ENCODE measurements at places on chromosomes 7 and 10.

GRCh38 chr10:46035923-46036849, 5.8 kb upstream of the NCOA4 start:
- no peak for DNase-seq

DNA sequence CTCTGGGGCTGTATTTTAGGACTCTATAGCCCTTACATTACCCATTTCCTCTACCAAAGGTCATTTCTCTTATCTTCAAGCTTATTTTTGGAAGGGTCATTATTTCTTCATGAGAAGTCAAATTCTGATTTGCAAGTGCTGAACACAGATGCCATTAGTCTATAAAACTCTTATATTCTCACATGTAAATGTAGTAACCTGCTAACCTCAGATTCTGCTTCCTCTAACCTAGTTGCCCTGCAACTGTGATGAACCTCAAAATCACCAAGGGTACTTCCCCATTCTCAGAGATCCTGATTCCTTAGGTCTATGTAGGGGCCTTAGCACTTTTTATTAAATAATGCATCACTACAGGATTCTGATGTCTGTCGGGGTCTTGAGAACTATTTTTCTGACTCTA, 6.3 kb downstream of the FAS start:
- no peak for DNase-seq

DNA sequence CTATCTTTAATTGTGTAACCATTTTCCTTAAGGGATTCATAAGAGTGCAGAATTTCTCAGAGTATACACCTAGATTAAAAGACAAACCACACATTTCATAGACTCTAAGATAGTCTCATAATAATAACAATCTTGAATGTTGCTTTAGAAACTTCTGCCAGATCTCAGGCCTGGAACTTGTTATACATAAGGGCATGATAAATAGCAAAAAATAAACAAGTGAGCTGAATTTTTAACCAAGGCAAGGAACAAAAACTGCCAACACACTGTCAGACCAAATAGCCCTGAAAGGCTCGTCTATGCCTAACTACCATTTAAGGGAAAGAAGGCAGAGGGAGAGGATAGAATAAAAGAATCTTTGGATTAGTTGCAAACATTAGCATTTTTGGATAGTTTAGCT, 65.8 kb upstream of the SEMA3C start:
- DNase-seq = no peak

GRCh38 chr7:106281585-106282318, 3.0 kb downstream of the NAMPT start:
- no peak for DNase-seq

DNA sequence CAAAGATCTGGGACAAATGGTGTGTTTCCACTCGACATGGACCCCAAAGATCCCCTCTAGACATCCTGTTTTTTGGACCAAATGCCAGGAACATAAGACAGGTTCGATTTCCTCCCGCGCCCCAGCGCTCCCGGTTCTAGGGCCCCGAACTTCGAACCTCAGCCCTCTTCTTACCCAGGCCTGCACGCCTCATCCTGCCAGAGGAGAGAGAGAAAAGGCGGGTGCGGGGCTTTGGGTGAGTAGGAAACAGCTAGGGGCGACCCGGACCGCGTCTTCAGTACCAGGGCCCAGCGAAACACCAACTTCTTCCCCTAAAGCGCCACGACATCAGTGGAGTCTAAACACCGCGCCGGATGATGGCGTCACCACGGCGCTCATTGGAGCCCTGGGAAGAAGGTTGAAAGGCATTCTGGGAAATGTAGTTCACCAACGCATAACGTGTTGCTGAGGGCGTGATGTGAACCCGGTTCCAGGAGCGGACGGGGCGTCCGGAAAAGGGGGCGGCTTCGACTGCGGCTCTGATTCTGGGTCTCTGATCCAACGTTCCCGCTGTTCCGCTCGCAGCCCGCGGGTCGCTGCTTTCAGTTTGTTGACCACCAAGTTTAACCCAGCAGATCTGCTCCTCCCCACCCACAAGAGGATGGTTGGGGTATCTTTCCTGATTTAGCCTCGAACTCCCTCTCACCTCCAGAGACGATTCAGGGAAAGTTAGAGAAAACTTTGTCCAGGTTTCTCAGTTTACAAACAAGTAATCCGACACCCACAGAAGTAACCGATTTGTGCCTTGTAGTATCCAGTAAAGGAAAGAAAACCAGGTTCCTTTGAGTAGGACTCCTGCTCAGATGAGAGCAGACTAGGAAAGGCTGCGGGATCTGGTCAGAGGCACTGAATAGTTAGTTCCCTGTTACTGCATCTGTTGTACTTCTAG, at the start of gene BET1:
TSS of gene BET1 (minus strand) at position 332 of the 928 bp plus-strand sequence. CDS start at position 193, 139 bp downstream.
- peak; percentile 92 for DNase-seq

DNA sequence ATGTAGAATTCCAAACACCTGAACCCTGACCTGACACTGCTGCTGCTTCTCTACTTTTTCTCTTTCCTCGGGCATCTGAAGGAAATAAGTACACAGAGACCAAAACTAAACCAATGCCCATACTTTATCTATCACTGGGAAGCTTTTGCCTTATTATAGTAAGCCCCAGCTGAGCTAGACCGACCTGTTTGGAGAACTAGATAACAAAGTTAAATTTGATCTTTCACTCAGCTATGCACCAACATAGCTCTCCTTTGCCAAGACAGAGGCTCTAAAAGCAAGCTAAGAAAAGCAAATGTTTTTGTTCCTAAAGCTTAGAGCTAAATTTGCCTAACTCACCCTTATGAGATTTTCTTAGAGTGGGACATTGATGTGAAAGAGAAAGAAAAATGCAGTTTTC, 39.1 kb downstream of the NHLRC2 start:
- DNase-seq = no peak

GRCh38 chr7:139588632-139589031, 65.1 kb downstream of the CLEC2L start:
- no peak for DNase-seq

- no peak for DNase-seq
These were observed 165.9 kb upstream of the PLXNA4 start for GRCh38 chr7:132742189-132742612.

DNA sequence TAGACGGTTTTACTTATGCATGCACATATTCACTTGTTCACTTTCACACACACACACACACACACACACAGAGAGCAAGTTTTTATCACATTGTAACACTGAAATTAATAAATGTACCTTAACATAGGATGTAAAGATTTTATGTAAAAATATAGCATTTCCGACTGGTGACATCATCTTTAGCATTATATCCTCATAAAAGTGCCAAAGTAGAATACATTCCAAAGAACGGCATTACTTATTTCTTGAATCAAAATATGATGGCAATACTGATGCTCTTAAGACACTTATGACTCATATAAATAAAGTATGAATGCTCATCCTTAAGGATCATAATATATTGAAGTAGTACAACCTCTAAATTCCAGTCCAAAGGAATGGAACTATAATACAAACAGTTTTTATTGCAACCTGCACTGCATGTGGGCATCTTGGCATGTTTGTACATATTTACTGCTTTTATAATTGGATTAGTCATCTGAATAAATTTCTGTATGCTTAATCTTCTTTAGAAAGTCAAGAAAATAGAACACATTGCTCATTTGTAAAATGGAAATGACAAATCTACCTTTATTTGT, 290.0 kb upstream of the SEMA3A start:
- no peak for DNase-seq

DNA sequence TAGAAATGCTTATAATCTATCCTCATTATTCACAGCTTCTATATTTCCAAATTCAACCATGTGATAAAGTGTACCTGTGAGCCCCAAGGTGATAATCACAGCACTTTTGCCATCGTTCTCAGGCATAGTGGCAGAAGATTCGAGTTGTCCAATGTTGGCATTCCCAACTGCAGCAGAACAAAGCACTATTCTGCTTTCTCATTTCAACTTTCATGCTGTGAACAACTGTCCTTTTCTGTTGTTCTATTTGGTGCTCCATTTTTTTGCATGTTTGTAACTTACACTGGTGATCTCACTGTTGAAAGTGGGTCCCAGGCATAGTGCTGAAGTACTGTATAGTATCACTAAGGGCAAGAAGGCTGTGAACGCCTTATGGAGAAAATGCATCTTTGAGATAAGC, 438.2 kb downstream of the PAXIP1 start:
- no peak for DNase-seq

GRCh38 chr10:66176772-66177171, 749.1 kb upstream of the LRRTM3 start:
- DNase-seq = no peak

GRCh38 chr10:100008142-100008522, 1.6 kb downstream of the DNMBP start:
- no peak for DNase-seq

DNA sequence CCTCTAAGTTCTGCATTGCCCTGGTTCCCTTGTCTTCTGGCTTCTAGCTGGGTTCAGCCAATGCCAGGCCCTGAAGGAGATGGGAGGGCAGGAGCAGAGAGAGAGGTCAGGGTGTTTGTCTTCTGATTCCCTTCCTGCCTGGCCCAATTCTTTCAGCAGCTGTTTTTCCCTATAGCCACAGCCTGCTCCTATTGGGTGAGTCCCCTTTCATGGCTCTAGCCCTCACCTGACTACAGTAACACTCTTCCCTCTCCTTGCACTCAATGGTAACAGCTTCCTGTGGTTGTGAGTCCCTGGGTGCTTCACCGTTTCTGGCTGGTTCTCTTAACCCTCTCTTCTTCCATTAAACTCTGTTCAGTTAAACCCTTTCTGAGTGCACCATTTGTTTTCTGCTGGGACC, 17.1 kb downstream of the NPFFR1 start:
- DNase-seq = no peak

GRCh38 chr7:44713680-44714335, 34.8 kb upstream of the ZMIZ2 start:
- DNase-seq = no peak

- DNase-seq = no peak
These were observed 39.8 kb downstream of the WBP1L start for GRCh38 chr10:102783568-102783967.

- DNase-seq = no peak
These were observed 28.1 kb upstream of the HYAL4 start for GRCh38 chr7:123816916-123817315.

DNA sequence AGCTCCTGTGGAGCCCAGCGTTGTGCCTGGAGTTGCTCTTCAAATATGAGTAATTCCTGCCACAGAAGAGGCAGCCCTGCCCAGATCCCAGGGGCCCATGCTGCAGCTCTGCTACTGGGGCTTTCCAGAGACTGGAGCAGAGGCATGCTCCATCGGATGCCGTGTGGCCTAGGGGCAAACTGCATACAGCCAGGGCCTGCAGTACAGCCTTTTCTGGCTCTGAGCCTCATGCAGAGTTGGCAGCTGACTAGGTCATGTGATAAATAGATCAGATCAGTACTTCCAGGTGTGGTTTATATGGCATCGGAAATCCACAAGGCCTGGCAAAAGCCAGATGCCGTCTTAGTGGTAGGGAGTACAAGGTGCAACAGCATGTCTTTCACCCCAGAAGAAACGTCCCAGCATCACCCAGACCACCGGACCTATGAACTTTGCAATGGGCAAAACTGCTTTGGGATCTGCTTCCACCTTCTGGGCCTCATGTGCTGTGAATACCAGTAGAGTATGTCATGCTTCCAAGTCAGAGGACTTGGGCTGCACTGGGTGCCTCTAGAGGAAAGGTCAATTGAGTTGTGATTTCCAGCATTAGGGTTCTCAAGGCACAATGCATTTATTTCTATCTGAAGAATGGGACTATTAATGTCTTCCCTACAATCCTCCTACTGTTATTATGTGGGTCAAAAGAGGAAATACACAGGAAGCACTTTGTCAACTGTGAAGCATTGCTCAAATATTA, 250.7 kb upstream of the ZNF32 start:
- no peak for DNase-seq

GRCh38 chr7:17588730-17589129, 290.3 kb downstream of the AHR start:
- no peak for DNase-seq

- no peak for DNase-seq
These were observed 79.8 kb downstream of the CLEC2L start for GRCh38 chr7:139603282-139603681.

GRCh38 chr7:51135576-51135975, 181.0 kb downstream of the COBL start:
- no peak for DNase-seq

- no peak for DNase-seq
These were observed 13.6 kb downstream of the PDK4 start for GRCh38 chr7:95582578-95583293.

- no peak for DNase-seq
These were observed 175.8 kb upstream of the PPP2R2D start for GRCh38 chr10:131724891-131725580.

- no peak for DNase-seq
These were observed 683.4 kb downstream of the SDK1 start for GRCh38 chr7:3984456-3984855.

DNA sequence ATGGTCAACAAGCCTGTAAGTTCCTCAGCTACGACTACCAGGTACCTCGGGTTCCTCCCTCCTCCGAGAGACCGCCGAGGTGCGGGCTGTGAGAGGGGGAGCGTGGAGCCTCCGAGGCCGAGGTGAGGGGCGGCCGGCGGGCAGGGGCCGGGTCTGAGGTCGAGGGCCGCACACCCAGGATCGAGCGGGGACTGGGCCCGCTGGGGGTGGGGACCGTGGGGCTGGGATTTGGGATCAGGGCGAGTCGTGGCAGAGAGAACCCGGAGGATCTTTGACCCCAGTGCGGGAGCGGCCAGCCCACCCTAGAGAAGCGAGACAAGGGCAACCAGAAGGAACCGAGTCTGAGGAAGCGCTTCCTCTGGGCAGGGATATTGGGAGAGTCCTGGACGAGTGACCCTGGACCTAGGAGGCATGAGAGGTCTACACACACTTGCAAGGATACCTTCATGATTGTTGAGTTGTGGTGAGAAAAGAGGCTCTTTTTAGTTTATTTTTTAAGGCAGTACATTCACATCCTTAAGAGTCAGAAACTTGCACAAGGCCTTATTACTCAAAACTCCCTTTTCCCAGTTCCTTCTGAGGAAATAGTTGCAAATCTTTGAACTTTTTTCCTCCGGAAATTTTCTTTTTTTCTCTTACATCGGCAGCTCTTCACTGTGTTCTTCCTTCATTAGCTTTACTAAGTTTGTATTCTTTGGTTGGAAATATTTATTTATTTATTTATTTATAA, 395 bp downstream of the ZNF487 start:
- DNase-seq = no peak

GRCh38 chr7:72335561-72336381, 76.4 kb downstream of the CALN1 start:
- DNase-seq = no peak

DNA sequence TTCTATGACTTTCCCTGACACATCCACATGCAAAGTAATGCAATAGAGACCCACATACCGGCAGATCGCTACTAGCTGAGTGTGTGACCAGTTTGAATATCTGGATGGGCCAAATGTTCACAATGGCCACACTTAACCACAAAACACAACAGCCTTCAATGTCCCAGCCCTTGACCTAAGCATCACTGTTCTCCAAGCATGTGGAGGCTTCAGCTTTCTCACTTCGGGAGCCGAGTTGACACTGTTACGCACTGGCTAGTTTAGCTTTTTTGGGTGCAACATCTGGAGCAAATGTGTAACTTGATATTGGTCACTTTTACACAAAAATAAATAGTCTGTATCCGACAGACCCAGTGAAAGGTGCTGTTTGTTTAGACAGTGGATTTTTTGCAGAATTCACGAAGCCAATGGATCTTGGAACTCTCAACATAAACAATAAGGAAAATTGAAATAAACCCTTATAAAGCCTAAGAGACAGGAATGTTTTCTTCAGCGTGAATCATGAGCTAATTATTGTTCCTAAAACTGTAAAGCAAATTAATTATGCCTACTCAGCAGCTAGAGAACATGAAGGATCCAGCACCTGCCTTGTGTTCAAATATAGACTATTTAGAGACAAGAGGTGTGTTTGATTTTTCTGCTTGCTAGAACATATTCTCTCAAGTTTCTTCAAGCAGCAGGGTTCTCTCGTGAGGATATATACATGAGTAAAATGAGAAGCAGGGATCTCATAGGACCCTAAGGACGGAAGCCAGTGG, 117.6 kb upstream of the JCAD start:
- DNase-seq = no peak

- no peak for DNase-seq
These were observed 32.9 kb downstream of the RNF32 start for GRCh38 chr7:156673454-156673853.
